ENCODE measurements at places on chromosomes 7 and 10. TPM values are rescaled to one million over a fixed set of nuclear protein-coding genes. Genes with fewer than 3 reads are reported as not detected.

DNA sequence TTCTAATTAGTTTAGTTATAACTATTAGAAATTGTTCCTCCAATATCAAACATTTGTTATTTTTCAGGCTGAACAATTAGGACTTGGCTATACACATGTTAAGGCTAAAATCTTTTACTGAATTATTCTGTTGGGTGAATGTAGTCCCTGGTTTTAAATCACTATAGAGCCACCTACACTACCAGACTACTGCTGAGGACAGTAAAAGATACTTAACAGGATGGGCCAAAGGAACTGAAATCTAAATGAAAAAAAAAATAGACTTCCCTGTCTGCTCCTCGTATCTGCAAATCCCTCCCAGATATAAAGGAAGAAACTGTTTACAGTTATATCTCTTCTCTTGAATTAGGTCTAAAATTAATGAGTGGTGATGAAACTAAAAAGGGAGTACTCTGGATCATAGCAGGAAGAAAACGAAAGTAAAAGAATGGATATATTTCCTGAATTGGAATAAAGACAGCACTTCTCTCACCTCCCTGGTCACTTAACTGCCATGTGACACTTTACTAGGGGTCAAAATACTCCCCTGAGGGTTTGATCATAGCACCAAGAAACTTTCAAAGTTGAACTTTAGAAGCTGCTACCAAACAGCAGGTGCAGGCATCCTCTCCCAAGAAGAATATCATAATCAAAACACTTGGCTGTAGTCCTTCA lies 12.7 kb downstream of the FBXW4 start:
- peak overlapping the region; percentile 31 for H3K27ac ChIP-seq
- peaks cover 25% of the 10 kb centered on the region for H3K4me1 ChIP-seq
- no peak for DNase-seq
- H3K4me3 ChIP-seq = peak overlapping the region; percentile 26
- no peaks in the 10 kb centered on the region for H3K27me3 ChIP-seq
- H3K36me3 ChIP-seq = no peaks in the 10 kb centered on the region

GRCh38 chr7:12670743-12671520 lies 16.5 kb upstream of the ARL4A start:
- no peak overlapping the region for H3K4me3 ChIP-seq
- H3K27ac ChIP-seq = peak overlapping the region; percentile 77
- H3K4me1 ChIP-seq = peaks cover 44% of the 10 kb centered on the region
- no peak for DNase-seq

- no peaks in the 10 kb centered on the region for H3K36me3 ChIP-seq
- no peak for DNase-seq
- no peak overlapping the region for H3K4me3 ChIP-seq
- no peak overlapping the region for H3K27ac ChIP-seq
- H3K27me3 ChIP-seq = no peaks in the 10 kb centered on the region
- H3K4me1 ChIP-seq = no peaks in the 10 kb centered on the region
These were observed 201.1 kb downstream of the NSUN6 start for GRCh38 chr10:18450298-18450697.

DNA sequence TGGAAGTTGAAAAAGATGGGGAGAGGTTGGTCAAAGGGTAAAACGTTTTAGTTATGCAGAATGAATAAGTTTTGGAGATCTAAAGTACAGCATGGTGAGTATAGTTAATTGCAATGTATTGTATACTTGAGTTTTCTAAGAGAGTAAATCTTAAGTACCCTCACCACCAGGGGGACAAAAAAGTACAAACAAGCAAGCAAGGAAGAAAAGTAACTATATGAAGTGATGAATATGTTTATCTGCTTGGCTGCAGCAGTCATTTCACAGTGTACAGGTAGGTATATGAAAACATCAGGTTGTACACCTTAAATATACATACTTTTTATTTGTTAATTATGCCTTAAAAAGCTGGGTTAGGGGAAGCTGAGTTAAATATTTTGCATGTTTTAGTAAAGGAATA lies 157.3 kb downstream of the PCLO start:
- no peaks in the 10 kb centered on the region for H3K4me1 ChIP-seq
- no peaks in the 10 kb centered on the region for H3K27me3 ChIP-seq

- DNase-seq = no peak
- H3K27me3 ChIP-seq = no peaks in the 10 kb centered on the region
- no peak overlapping the region for H3K4me3 ChIP-seq
These were observed 155.7 kb downstream of the TCERG1L start for GRCh38 chr10:131155876-131156230.

- H3K4me1 ChIP-seq = peaks cover 6% of the 10 kb centered on the region
- no peak for DNase-seq
- H3K27me3 ChIP-seq = no peaks in the 10 kb centered on the region
- no peak overlapping the region for H3K27ac ChIP-seq
- H3K4me3 ChIP-seq = no peak overlapping the region
These were observed 82.7 kb downstream of the SPAG6 start for GRCh38 chr10:22427890-22428571.

DNA sequence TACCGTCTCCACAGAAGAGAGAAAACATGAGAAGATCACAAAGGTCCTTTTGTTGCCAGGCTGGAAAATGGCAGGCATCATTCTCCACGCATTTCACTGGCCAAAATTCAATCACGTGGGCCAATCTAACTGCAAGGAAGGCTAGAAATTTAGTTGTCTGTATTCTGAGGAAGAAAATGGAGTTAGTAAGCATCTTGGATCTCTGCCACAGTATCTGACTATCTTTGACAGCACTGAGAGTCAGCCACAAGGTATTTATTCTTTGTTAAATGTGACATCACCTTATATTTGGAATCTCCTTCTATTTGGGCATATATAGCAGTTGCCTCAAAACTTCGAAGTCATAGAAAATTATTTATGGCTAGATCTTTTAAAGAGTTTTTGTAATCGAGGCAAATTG lies 213.9 kb downstream of the NSUN6 start:
- H3K4me3 ChIP-seq = no peak overlapping the region
- no peak for DNase-seq
- no peaks in the 10 kb centered on the region for H3K4me1 ChIP-seq
- no peaks in the 10 kb centered on the region for H3K36me3 ChIP-seq
- no peak overlapping the region for H3K27ac ChIP-seq

- H3K27ac ChIP-seq = no peak overlapping the region
- H3K36me3 ChIP-seq = no peaks in the 10 kb centered on the region
- H3K4me3 ChIP-seq = no peak overlapping the region
- no peaks in the 10 kb centered on the region for H3K27me3 ChIP-seq
- DNase-seq = no peak
- H3K4me1 ChIP-seq = no peaks in the 10 kb centered on the region
These were observed 260.8 kb upstream of the HABP2 start for GRCh38 chr10:113292086-113292485.

DNA sequence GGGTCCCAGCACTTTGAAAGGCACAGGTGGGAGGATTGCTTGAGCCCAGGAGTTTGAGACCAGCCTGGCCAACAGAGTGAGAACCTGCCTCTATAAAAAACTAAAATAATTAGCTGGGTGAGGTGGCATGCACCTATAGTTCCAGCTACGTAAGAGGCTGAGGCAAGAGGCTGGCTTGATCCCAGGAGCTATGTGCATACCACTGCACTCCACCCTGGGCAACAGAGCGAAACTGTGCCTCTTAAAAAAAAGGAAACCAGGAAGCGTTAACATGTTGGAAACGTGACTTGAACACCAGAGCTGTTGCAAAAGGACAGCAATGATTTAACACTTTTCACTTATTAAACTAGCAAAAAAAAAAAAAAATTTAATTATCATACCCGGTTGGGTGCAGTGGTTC lies 12.6 kb downstream of the BAZ1B start:
- H3K27ac ChIP-seq = no peak overlapping the region
- H3K36me3 ChIP-seq = peaks cover 58% of the 10 kb centered on the region
- H3K4me1 ChIP-seq = peaks cover 18% of the 10 kb centered on the region
- DNase-seq = no peak
- no peak overlapping the region for H3K4me3 ChIP-seq
- H3K27me3 ChIP-seq = no peaks in the 10 kb centered on the region

DNA sequence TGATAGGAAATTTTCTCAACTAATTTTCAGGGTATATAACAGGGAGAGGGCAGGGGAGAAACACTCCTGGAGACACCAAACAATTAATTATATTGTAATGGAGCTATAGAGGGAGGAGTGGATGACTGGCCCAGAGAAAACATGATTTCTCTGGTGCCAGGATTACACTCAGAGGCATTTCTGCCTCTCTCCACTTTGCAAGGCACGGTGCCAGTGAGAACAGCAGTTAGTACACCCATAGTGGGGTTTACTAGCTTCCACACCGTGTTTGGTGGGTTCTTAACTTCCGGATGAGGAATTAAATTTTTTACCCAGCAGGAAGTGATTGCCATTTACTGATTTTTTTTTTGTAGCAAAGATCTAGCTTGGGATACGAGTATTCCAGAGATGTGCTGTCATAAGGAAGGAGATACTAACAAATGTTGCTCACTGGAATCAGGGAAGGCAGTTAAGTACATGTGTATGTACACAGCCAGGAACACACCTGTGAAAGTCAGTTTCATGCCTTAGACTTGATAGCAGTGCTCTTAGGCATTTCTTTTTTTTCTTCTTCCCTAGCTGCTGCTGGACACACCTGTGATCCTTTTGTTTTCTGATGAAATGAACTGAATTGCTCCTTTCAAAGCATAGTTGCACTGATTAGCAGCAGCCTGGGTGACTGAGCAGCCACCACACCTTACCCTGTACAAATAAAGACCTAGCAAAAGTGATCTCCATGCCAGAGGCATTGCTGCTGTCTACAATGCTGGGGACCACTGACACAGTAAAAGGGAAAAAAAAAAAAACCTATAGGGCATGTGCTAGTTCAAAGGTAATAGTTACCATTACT lies 58.1 kb downstream of the POLL start:
- H3K4me1 ChIP-seq = no peaks in the 10 kb centered on the region
- peaks cover 37% of the 10 kb centered on the region for H3K36me3 ChIP-seq
- H3K27ac ChIP-seq = no peak overlapping the region
- no peaks in the 10 kb centered on the region for H3K27me3 ChIP-seq

DNA sequence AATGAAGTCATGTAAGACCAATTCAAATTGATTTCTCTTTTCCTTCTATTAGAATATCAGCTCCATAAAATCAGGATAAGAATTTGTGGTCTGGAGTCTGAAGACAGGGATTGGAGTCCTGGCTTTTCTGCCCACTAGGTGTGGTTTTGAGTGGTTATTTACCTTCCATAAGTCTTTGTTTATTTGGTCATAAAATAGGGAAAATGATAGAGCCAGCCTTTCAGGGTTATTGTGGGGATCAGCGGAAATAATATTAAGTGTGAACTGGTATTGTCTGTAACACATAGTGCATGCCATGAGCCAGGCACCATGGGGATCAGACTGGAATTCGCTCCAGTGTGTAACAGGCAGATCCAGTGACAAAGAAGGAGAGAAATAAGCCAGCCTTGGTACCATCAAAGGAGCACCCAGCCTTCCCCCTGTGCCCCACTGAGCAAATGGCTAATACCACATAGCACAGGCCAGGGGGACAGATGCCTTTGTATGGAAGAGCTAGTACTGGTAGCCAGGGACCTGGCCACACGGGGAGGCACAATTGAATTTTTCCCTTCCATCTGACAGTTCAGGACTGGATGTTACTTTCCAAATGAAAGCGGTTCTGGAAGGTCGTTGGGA lies 509.7 kb upstream of the PODXL start:
- H3K4me3 ChIP-seq = no peak overlapping the region
- no peaks in the 10 kb centered on the region for H3K27me3 ChIP-seq
- H3K36me3 ChIP-seq = no peaks in the 10 kb centered on the region
- DNase-seq = no peak
- H3K27ac ChIP-seq = peak overlapping the region; percentile 81
- no peaks in the 10 kb centered on the region for H3K4me1 ChIP-seq

DNA sequence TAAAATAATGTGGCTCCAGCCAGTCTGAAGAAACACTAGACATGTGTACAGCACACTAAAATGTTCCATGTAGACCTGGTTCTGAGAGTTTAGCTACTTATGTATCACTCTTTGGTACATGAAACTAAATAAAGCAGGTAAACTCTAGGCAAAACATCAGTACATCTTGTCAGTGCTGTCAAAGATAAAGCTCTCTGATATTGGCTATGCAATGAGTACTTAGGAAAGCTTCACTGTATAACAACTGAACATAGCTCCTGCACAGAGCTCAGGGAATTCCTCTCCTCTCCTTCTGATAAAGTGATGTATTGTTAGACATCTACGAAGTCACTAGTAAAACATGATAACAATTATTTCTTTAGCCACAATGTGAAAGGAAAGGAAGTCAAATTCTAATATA lies 3.5 kb downstream of the LRRN3 start:
- H3K27ac ChIP-seq = no peak overlapping the region
- H3K27me3 ChIP-seq = no peaks in the 10 kb centered on the region
- H3K4me3 ChIP-seq = no peak overlapping the region

- no peak for DNase-seq
- no peak overlapping the region for H3K27ac ChIP-seq
- H3K4me1 ChIP-seq = no peaks in the 10 kb centered on the region
- H3K27me3 ChIP-seq = no peaks in the 10 kb centered on the region
- H3K36me3 ChIP-seq = no peaks in the 10 kb centered on the region
These were observed 304.2 kb downstream of the CDC14C start for GRCh38 chr7:49228426-49229098.

GRCh38 chr7:157558875-157559595 lies 222.2 kb downstream of the DNAJB6 start:
- H3K27ac ChIP-seq = no peak overlapping the region
- H3K36me3 ChIP-seq = no peaks in the 10 kb centered on the region
- peak; percentile 30 for DNase-seq
- no peaks in the 10 kb centered on the region for H3K27me3 ChIP-seq

DNA sequence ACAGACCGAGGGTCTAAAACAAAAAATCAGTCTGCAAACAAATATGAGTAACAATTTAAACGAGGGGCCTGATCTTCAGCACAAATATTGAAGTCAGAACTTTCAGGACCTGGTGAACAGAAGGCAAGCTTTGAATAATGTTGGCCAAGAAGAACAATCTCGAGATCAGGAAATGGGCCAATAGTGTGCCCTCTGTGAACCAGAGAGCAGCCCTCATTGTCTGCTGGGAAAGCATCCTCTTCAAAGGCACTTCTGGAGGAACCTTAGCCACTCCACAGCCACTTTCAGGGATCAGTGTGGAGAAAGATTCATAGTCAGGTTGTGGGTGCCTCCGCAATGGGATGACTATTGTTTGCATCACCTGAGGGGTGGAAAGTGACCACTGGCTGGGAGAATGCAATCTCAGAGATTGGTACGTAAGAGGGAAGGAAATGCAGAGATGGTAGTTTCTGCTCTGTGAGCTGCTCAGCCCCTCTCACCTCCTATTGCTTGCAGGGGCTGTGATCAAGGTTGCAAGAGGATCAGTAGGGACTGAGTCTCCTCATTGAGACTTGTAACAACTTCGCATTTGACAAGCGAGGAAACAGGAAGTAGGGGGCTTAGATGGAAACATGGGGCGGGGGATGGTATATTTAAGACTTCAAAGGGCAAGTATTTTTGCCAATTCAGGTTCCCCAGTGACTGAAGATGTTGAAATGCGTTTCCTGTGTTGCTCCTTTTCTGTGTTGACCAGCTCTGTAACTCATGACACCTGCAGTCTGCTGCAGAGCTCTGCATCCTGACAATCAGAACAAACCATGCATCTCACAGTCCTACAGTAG lies 28.4 kb upstream of the IFRD1 start:
- DNase-seq = no peak
- peaks cover 37% of the 10 kb centered on the region for H3K4me1 ChIP-seq
- no peaks in the 10 kb centered on the region for H3K36me3 ChIP-seq
- H3K4me3 ChIP-seq = no peak overlapping the region
- peak overlapping the region; percentile 69 for H3K27ac ChIP-seq

- H3K36me3 ChIP-seq = no peaks in the 10 kb centered on the region
- no peak for DNase-seq
- no peaks in the 10 kb centered on the region for H3K27me3 ChIP-seq
These were observed 28.8 kb downstream of the MIOS start for GRCh38 chr7:7595451-7595850.

The SEMA3E gene
- total RNA-seq = 13.2 TPM

The HOXA5 gene
- total RNA-seq = 9.2 TPM

The C10orf88 gene
- 4.6 TPM for total RNA-seq

The OR2A42 gene
- not detected for total RNA-seq

The IL2RA gene
- total RNA-seq = 0.99 TPM

The GPR37 gene
- total RNA-seq = 0.68 TPM

The GLCCI1 gene
- 17.7 TPM for total RNA-seq
